Activated CD4-positive, alpha-beta T cell treated with anti-CD3 and anti-CD28 coated beads, Interleukin-2, amount 50 U/mL, for 24 hours (primary cell): ENCODE measurements at places on chromosomes 2 and 18.

GRCh38 chr18:7950380-7951136 lies 383.4 kb downstream of the PTPRM start:
- DNase-seq: no peak

DNA sequence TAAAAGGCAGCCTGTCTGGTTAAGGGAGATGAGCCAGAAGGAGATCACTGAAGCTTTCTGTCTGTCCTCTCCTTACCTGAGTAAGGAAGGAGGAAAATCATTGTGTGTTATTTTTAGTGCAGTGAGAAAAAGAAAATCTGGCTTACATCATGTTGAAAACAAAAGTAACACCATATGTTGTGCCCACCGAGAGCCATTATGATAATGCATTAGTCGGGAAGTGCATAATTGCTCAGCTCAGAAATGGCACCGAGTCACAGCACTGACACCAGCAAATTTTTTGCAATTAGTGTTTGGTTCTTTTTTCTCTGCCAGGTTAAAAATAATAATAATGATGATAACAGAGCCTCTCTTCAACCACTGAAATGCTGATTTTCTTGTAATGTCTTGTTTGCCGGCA lies 46.6 kb downstream of the HNMT start:
- DNase-seq: no peak

DNA sequence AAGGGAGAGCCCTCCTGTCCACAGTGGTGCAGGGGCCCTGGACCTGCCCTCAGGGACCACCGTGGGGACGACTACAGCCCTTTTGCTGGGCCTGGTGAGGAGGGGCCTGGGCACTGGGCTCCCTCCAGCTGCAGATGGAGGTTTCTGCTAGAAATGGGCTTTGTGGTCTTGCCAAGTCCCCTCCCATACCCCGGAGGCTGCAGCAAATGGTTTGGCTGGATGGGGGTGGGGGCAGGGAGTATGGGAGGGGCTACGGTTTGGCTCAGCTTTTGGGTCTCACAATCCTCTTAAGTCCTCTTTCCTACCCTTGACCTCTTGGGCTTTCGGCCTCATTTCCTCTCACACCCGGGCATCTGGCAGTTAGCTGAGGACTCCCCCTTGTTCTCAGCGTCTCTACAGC lies 21.7 kb downstream of the TET3 start:
- DNase-seq: no peak

DNA sequence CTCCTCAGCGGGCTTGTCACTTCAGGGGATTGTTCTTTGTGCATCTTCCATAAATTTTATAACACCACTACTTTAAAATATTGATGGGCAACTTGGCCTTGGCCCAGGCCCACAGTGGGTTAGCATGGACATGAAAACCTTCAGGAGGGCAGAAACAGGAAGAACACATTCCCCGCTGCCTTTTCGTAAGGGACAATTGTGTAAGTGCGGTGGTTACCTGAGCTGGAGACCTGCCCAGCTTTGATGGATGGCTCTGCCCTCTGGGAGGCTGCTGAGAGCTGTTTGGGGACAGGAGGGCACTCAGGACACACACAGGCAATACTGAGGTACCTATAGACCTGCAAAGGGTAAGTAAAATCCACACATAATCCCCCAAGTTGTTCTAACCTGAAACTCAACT lies 46.8 kb downstream of the FECH start:
- no peak for DNase-seq

DNA sequence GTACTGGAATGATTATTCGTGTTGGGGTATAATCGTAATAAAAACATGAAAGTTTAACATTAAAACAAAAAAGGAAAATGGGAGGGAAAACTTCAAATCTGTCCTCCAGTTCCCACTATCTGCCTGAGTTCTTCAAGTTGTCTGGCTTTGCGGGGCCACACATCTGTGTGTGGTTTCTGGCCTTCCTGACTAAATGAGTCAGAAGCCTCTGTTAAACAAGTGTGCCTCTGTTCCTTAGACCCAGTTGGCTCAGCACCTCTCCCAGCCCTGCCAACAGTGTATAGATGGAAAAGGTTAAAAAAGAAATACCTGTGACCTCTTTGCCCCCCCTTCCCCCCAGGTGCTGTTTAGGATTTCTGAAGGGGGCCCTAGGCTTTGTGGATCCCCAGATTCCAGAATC lies 30.2 kb downstream of the XDH start:
- no peak for DNase-seq

DNA sequence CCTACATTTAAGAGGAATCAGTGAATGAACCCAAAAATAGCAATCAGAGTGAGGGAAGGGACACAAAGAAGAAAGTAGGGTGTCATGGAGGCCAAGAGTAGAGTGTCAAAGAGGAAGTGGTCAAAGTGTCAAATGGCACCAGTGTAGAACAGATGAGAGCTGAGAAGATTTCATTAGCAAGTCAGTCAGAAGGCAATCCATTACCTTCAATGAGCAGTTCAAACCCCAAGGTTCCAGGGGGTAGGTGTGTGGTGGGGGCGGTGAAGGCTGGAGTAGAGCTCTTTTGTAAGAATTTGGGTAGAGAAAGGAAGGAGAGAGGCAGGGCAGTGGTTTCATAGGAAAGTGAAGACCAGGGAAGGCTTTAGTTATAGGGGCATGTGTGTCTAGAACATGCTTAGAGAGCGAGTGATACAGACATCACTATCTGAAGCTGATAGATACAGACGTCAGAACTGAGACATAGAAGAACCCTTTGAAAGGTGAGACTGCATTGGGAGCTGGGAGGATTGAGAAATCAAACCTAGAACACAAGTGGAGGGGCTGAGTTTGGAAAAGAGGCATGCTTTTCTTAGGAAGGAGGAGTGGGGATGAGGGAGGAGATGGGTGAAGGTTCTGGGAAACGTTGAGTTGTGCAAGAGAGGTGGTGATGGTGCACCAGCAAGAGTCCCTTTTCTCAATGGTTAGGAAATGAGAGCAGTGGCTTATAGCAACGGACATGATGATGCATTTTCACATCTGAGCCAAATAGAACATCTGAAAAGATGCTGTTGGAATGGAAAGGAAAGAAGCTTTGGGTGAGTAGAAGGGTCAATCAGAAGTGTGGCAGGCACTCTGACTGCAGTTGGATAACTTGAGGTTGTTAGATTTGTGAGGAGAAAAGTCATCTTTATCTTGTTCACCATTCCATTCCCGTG lies 48.9 kb upstream of the IL1RL1 start:
- DNase-seq: no peak
